Activated naive CD8-positive, alpha-beta T cell treated with anti-CD3 and anti-CD28 coated beads, Interleukin-2, amount 50 U/mL, for 16 hours (primary cell): ENCODE measurements at places on chromosomes 12 and 14.

GRCh38 chr14:49975276-49975675 is 82.4 kb downstream of the ARF6 start:
- no peak for DNase-seq

- DNase-seq, result no peak
Measured at GRCh38 chr12:93200291-93200917, 177.3 kb upstream of the NUDT4 start.

GRCh38 chr14:85595981-85596380 is 66.0 kb downstream of the FLRT2 start:
- no peak for DNase-seq

- DNase-seq, result no peak
Measured at GRCh38 chr14:97920201-97920600, 1123.0 kb downstream of the VRK1 start.

DNA sequence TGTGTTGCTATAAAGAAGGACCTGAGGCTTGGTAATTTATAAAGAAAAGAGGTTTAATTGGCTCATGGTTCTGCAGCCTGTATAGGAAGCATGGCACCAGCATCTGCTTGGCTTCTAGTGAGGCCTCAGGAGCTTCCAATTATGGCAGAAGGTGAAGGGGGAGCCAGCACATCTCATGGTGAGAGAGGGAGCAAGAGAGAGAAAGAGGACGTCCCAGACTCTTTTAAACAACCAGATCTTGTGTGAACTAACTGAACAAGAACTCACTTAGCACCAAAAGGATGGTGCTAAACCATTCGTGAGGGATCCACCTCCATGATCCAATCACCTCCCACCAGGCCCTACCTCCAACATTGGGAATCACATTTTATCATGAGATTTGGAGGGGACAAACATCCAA is 6.1 kb upstream of the SNAPC1 start:
- no peak for DNase-seq

- no peak for DNase-seq
Measured at GRCh38 chr14:94596361-94596760, 15.1 kb downstream of the SERPINA5 start.

DNA sequence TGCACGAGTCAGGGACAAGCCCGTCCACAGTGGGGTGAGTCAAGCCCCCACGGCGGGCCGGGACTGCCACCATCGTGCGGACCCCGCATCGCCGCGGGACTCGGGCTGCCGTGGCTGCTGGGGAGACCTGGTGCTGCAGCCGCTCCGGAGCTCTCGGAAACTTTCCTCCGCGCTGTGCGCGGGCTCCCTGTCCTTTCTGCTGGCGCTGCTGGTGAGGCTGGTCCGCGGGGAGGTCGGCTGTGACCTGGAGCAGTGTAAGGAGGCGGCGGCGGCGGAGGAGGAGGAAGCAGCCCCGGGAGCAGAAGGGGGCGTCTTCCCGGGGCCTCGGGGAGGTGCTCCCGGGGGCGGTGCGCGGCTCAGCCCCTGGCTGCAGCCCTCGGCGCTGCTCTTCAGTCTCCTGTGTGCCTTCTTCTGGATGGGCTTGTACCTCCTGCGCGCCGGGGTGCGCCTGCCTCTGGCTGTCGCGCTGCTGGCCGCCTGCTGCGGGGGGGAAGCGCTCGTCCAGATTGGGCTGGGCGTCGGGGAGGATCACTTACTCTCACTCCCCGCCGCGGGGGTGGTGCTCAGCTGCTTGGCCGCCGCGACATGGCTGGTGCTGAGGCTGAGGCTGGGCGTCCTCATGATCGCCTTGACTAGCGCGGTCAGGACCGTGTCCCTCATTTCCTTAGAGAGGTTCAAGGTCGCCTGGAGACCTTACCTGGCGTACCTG is 1.1 kb downstream of the PDE3A start:
- no peak for DNase-seq

GRCh38 chr14:103084021-103084919 is at the start of gene LBHD2:
Gene LBHD2 (plus strand): TSS chr14:103084210. CDS start chr14:103086013, 1,803 bp downstream.
- DNase-seq, result no peak

GRCh38 chr14:100348253-100348729 is 25.2 kb downstream of the SLC25A47 start:
- no peak for DNase-seq
